ENCODE measurements at places on chromosomes 6 and 20.

- no peak for DNase-seq
Observed at GRCh38 chr20:42492290-42492689, 697.4 kb downstream of the PTPRT start.

DNA sequence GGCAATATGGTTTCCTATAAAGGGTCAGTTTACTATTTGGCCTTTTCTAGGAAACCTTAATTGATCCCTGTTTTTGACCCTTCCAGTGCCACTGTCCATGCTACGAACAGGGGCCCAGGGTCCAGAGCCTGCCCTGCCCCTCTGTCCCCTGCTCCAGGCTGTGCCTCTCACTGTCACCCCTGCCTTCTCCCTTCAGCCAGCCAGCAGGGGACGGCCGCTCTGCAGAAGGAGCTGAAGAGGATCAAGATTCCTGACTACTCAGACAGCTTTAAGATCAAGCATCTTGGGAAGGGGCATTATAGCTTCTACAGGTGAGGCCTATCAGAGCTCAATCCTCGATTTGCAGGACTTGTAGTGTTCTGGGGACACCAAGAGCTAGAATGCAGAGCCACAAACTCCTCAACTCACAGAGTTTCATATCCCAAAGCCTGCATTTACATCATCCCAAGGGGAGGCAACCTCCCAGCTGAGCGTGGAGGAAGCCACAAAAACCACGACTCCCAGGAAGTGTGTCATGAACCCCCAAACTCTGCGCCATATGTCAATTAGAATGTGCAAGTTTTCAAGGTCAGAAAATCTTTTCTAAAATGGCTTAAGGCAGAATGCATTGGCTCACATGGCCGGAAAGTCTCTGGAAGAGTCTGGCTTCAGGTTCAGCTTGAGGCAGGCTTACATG, 3.6 kb downstream of the BPI start:
- DNase-seq = no peak

GRCh38 chr20:48069596-48069995, 284.3 kb upstream of the SULF2 start:
- no peak for DNase-seq

DNA sequence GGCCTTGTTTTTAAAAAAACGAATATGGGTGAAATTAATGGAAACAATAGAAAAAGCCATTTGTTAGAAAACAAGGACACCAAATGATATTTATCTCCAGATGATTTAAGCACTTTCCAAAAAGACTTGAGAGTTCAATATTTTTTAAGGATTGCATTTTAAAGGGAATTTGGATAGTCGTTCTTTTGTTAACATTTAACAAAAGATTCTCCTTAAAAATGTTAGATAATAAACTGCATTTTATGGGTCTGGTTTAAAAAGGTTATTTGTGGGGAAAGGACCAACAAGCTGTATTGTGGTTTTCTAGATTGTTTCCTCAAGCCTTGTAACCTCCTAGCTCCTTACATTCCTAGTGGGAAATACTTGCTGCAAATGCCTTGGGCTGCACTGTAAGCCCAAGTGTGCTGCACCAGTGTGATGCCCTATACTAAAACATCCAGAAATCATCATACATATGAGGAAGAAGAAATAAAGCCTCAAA, 1.5 kb upstream of the PHIP start:
- DNase-seq = no peak

- DNase-seq = no peak
Observed at GRCh38 chr6:131980791-131981623, 29.8 kb upstream of the CCN2 start.
